ENCODE measurements at places on chromosomes 6 and 20.
A peak's percentile ranks its signal among the peaks of the same experiment; 100 is the strongest.

GRCh38 chr6:16982807-16983206, 119.0 kb upstream of the STMND1 start:
- no peak for DNase-seq

- no peak for DNase-seq
Measured at GRCh38 chr6:142693441-142693840, 251.5 kb downstream of the HIVEP2 start.

- DNase-seq, result no peak
Measured at GRCh38 chr20:22531056-22531615, 53.2 kb downstream of the FOXA2 start.

DNA sequence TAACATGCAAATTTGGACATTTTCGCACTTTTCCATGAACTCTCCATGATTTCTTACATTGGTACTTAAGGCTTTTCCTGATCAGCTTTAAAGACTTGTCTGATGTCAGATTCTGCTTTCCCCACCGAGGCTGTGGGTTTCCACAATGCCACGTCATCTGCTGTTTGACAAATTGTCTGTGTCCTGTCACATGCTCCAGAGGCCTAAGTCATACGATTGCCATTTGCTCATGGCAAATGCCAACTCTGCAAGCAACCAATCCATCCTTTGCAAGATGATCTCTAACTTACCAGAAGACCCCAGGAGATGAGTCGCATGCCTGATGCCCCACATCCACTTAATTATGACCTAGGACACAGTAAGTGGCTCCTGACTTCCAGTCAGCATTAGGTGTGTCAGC, 556.5 kb downstream of the BMP2 start:
- DNase-seq, result no peak

DNA sequence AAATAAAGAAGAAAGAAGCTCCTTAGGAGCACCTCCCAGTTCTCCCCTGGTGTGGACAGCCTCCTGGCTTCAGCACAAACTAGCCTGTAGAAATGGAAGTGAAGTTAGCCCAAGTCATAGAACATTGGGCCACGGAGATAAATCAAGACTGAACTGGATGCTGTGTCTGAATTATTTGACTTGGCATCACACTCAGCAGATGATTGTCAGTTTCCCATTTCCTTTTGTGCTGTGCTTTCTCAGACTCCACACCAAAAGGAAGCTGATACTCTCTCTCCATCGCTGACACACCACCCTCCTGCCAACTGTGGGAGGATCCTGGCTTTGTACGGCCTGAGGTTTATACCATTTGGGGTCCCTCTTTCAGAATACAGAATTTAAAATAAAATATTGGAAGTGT, 209.8 kb downstream of the TFAP2A start:
- DNase-seq, result no peak

DNA sequence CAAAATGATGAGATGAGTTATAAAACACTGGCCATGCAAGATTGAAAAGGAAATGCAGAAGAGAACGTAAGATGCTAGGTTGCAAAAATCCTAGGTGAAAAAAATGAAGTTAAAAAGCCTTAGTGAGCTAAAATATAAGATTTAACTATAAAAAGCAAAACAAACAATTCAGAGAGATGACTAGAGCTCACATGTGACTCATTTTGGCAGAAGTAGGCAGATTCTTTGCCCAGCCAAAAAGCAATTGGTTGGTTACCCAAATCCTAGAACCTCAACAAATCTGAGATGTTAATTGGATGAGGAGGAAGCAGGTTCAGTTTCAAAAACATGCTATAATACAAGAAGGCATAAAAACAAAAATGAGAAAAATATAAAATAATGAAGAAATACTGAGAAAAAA, 249.1 kb downstream of the OGFRL1 start:
- no peak for DNase-seq

GRCh38 chr20:8865636-8866035, 203.3 kb upstream of the PLCB4 start:
- no peak for DNase-seq

DNA sequence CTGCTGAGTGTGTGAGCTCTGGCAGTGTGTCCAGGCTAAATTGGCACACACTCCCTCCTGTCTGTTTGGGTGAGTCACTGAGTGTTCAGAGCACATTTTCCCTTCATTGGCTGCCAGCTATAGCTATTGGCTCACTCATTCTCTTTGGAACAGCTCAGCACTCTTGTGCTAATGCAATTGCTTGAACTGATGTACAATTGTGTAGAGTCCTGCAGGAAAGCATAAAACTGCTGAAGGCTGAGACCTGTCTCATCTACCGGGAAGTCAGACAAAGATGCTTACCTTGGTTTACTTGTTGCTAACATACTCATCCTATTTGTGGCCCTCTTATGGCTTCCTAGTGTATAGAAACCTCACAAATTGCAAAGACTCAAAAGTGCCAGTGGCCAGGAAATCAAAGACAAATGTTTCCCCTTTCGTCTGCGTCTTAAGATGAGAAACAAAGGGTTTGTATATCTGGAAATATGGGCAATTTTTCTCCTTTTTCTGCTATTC, 351.0 kb downstream of the BCKDHB start:
- DNase-seq, result no peak

GRCh38 chr6:89678531-89678930, 40.0 kb upstream of the LYRM2 start:
- no peak for DNase-seq

DNA sequence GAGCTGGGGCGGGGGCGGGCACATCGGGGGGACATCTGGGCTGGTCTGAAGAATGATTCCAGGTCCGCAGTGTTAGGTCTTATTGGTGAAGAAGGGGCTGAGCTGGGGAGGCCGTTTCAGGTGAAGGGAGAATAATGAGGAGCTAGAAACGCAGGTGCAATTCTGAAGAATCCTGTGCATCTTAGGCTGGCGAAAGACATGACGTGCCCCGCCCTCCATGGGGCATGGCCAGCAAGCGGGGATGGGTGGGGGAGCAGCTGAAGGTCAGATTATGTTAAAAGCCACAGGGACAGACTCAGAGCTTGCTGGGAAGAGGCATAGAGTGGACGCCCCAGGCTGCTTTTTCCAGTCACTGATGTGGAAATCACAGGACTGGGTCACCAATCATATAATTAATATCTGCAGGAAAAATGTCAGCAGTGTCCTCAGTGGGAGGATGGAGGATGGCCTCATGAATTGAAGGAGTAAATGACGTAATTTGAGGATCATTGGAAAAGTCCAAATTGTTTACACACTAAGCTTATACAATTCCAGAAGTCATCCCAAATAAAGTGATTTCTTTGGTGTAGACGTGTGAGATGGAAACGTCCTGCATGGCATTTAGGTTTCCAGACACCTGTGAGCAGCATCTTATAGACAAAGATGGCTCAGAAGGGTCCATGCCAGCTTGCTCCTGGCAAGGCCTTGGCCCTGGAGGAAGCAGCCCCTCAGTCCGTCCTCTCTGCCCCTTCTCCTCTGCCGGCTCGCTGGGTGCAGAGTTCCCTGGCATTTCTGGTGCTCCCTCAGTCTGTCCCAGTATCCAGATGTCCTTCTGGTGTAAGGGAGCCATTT, 109.6 kb upstream of the FRMD1 start:
- DNase-seq, result no peak

DNA sequence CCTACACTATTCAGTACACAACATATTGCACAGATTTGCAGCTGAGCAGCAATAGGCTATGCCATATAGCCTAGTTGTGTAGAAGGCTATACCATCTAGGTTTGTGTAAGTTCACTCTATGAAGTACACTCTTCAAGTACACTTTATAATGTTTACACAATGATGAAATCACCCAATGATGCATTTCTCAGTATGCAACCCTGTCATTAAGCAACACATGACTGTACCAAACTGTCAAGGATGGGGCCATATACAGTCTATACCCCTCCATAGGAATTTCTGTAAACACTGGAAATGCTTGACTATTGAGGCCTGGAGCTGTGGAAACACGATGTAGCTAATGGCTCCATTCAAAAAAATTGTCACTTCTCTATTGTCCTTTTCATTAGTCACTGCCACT, 535.4 kb downstream of the EPM2A start:
- DNase-seq, result no peak

DNA sequence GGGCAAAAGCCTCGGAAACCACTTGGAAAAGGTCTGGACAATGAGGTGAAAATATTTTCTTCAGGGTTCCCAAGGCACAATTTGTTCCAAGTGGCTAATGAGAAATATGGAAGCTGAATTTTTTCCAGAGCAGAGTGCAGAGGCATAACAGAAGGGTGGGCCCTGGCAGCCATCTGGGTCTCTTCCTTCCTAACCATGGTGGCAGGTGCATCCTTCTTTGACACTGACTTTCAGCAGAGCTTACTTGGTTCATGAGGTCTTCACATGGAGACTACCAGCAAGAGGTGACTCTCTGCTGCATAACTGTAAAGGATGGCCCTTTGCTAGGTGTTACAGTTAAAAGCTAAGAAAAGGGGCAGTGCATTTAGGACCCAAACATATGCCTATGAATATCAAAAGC, 522.9 kb downstream of the KIF16B start:
- DNase-seq, result no peak

DNA sequence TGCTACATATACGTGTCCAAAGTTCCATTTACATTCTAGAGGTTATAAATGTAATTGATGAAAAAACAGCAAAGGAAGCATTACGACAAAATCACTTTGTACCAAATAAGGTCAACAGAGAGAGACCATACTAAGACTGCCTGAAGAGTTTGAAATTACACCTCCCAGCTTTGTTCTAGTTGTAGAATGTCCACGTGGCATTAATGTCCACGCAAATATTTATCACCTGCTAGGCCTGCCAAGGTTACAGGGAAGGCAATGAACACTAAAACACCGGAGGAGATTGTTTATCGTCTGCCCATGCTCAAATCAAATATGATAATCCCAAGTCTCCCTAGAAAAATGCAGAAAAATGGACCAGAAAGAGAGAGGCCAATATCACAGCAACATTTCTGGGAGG, 6.2 kb downstream of the RALGAPA2 start:
- no peak for DNase-seq

GRCh38 chr6:88298066-88298845, 132.1 kb upstream of the CNR1 start:
- DNase-seq, result no peak

DNA sequence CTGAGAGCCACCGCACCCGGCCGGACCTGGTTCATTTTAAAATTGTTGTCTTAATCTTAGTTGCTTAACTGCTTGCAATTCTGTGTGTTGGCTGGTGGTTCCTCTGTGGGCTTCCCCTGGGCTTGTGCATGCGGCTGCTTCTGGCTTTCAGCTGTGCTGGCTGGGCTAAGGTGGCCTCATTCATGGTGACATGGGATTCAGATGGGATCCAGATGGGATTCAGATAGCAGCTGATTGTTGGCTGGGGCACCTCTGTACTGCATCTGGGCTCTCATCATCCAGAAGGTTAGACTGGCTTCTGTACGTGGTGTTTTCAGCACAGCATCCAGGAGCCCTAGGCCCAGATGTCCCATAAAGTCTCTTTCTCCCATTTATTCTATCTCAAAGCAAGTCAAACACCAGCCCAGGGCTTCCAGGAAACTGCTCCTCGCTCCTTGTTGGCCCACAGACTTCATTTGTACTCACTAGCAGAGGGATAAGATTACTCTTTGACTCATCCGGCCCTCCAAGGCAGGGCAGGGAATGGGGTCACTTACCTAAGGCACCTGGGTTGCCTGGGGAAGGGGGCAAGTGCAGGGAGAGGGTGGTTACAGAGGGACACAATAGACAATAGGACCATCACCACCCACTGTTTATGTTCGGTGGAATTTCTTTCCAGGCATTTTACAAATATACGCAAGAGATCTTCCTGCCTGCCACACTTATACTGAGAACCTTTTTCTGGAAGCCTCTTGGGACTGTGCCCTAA, 10.2 kb upstream of the PEDS1 start:
- DNase-seq, result no peak

GRCh38 chr6:81750681-81751387, 1.6 kb downstream of the TENT5A start:
- no peak for DNase-seq

- DNase-seq, result no peak
Measured at GRCh38 chr20:44886828-44887227, 1.3 kb downstream of the YWHAB start.

- DNase-seq, result no peak
Measured at GRCh38 chr6:6588064-6588923, at the start of gene LY86. Gene LY86, plus strand, starts transcription at chr6:6588720. Its CDS starts 15 bp downstream, at chr6:6588735.

DNA sequence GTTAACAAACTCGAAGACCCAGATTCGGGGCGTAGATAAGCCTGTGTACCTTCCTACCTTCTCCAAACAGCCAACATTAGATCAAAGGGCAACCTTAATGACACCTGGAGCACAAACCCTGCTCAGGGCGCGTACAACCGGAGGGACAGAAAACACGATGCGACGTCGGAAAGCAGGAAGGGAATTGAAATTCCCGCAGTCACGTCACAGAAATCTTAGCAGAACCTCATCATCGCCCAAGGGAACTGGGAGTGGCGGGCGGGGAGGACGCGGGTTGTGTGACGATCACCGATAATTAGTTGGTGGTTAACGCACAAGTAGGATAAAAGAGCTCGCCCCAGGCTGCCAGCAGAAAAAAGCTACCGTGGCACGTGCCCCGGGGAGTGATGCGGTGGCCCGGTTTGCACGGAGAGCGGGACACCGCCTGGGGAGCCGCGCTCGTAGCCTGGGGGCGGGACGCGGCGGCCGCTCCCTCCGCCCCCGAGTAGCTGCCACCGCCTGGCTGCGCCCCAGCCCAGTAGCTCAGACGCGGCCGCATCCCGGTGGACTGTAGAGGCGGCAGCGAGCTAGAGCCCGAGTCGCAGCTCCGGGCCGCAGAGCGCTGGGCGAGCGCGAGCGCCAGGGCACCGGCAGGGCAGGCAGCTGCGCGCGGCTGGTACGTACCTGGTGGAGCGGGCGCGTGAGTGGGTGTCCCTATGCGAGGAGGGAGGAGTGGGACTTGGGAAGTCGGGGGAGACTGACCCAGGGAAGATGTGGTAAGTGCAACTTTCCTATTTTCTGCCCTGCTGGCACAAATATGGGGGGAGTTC, at the start of gene PKIB:
PKIB (plus strand) TSS at position 525 of the 809 bp plus-strand sequence. CDS start 107,390 bp downstream, outside the sequence.
- peak; percentile 10 for DNase-seq

DNA sequence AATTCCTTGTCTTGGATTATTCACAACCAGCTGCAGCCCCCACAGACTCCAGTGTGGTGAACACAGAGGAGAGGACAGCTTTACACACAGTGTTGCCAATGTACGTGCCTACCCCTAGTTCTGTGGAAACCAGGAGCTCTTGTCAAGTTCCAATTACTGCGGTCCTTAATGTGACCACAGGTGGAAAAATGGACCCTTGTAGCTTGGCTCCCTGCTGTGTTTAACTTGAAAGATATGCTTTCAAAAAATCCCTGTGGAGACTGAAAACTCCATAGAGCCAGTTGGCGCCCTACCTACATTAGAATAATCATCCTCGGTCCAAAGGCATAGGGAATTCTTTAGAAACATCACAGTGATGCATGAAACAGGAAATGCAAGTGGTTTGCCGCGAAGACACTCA, 118.3 kb upstream of the SLC22A23 start:
- no peak for DNase-seq

DNA sequence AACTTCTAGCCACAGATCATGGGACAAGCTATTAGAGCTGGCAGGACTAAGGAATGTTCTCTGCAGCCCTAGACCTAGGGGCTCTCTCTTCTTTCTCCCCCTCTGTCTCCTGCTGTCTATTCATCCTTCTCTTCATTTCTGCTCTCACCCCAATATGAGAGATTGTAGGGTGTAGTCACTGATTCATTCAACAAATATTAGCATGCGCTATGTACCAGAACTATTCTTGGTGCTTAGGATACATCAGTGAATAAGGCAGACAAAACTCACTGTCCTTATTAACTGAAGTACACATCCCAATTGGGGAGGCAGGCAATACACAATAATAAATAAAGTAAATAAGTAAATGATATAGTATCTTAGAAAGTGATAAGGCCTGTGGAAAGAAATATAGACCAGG, 14.7 kb upstream of the SIRPB2 start:
- DNase-seq, result no peak

All from CD4-positive, alpha-beta T cell treated with Interleukin-15 for 4 hours (primary cell).